ENCODE measurements at places on chromosomes 5 and 9.
A peak's percentile ranks its signal among the peaks of the same experiment; 100 is the strongest.

DNA sequence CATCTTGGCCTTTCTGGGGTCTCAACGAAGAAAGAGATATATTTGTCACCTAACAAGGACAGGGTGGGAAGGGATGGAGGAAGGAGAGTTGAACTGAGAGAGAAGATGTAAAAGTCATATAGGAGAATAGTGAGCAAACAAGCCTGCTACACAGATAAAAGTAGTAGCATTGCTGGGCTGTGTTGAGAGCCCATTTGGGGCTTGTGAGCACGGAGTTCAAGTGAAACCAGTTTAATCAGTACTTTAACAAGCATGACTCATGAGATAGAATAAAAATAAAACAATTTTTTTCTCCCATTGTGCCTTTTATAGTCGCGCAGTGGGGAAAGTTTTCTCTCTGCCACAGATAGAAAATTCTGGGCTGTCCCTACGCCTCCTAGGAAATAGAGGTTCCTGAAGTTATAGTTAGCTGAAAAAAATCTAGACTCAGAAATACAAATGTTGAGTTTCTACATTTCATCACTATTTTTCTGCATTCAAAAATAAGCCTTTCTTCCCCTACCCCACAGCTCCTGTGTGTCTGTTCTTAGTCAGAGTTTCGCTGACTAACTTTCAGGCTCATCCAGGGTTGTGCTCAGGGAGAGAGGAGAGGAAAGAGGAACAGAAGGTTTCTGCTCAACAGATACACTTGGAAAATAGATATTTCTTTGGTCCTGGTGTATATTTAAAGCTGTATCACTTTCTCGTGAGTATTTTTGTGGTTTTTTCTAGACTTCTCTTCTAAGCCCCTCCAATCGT is 395.8 kb upstream of the ADAMTSL1 start:
- no peak for DNase-seq

- no peak for DNase-seq
These were observed 411 bp upstream of the MAT2B start for GRCh38 chr5:163505049-163505367.

DNA sequence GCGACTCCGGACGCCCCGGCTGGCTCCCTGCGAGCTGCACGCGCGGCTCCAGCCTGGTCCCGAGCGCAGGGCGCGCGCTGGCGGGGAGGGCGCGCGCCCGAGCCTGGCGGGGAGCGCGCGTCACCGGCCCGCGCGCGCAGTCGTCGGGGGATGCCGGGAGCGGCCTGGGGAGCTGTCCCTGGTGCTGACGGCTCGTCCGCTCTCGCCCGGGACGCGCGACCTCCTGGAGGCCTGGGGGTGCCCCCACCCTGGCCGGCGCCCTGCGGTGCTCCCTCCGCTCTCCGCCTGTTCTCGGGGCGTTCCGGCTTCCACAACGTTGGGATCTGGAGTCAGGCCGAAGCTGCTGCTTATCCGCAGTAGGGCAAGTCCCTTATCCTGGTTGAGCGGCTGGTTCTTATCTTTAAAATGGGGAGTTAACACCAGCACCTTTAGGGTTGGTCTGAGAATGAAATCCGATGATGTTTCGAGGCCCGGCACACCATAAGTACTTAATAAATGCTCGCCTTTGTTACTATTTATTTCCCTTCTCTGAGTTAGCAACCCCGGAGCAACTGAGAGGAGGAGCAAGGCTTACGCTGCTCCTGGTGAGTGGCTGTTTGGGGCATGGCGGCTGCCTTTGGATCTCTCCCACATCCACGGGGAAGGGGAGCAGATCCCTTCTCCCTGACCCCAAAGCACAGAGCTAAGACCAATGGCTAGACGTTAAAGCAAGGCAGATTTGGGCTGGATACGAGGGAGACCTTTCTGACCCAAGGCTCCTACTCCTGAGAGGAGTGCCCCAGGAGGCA is at the start of gene FAM163B:
Gene FAM163B, minus strand, starts transcription at position 79 of the 788 bp plus-strand sequence. CDS start 29,166 bp downstream, outside the sequence.
- no peak for DNase-seq

- no peak for DNase-seq
These were observed 115.4 kb downstream of the PDZD2 start for GRCh38 chr5:31754358-31754704.

DNA sequence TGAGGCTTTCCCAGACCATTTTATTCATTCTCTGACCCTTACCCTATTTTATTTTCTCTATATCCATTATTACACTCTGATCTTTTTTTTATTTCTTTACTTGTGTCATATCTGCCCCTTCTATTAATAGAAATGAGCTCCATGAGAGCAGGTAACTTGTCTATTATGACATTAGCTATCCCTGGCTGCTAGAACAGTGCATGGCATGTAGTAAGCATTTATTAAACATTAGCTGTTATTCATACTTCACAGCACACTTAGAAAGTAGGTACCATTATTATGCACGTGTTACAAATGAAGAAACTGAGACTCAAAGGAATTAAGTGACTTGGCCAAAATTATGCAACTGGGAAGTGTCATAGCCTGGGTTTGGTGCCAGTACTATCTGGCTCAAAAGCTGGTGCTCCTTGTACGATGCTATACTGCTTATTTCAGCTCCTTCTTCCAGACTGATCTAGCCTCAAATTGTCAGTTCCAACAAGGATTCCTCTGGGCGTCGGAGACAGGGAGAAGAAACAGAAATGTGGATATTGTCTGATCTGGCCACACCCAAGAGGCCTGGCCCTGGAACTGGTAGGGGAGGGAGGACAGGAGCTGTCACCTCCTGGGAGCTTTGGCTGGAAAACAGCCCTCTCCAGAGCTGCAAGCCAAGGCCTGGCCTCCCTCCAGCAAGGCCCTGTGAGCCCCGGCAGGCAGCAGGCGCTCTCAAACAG is 10.8 kb upstream of the NIPAL4 start:
- DNase-seq, result peak; percentile 83

GRCh38 chr5:151509231-151509630 is 61.8 kb downstream of the SLC36A1 start:
- no peak for DNase-seq

DNA sequence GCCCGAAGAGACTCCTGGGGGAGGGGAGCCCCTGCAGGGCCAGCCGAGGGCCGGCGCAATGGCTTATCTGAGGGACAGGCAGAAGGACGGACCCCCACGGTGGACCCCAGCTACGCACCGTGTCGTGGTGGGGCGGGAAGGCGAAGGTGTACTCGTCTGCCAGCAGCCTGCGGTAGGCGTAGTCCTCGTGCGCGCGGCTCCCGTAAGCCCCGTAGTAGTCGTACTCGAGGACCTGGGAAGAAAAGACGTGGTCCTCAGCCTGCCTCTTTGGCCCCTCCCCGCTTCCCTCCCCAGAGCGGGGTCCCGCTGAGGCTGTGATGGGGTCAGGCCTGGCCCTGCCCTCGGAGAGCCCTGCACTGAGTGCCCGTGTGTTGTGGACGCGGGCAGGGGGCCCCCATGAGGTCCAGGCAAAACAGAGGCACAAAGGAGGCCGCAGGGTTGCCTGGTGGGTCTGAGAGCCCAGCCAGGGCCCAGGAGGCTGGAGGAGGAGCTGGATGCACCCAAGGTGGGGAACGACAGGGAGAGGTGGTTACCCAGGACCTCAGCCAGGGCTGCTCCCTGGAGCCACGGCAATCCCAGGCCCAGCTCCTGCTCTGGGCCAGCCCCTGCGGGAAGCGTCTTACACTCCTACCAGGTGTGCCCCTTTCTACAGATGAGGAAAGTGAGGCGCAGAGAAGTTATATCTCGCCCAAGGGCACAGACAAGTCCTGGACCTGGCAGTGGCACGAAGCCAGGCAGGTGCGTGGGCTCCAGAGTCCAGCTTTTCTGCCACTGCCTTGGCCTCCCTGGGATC is 35.2 kb downstream of the SARDH start:
- no peak for DNase-seq

- no peak for DNase-seq
These were observed 13.0 kb upstream of the DAB2IP start for GRCh38 chr9:121638399-121638798.

- DNase-seq, result no peak
These were observed 995.0 kb downstream of the EFNA5 start for GRCh38 chr5:106675687-106676086.

- no peak for DNase-seq
These were observed 24.0 kb downstream of the HNRNPK start for GRCh38 chr9:83956086-83956435.
